ELR (cell line): ENCODE measurements at places on chromosomes 2 and 18.
A peak's percentile ranks its signal among the peaks of the same experiment; 100 is the strongest.

GRCh38 chr2:88167740-88168139, 2.4 kb upstream of the THNSL2 start:
- no peak for DNase-seq

DNA sequence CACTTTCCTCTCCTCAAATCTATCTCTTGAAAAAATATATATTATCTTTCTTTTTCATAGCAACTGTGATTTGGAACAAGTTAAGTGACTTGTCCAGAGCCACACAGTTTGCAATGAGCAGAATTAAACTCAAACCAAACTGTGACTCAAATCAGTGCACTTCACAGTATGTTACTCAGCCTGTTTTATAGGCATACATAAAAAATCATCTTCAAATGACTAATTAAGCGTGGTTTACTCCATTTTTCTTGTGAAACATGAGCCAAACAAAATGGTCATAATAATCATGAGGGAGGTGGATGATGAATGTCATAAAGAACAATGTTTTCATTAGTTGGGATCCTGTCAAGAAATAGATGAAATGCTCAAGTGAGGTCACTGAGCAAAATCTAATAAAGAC, 6.1 kb upstream of the CCDC178 start:
- DNase-seq = no peak

- no peak for DNase-seq
These were observed 676.1 kb upstream of the CELF4 start for GRCh38 chr18:38241736-38242135.

GRCh38 chr18:55856229-55856628, 268.2 kb upstream of the TCF4 start:
- peak; percentile 99 for DNase-seq

GRCh38 chr2:197464175-197464574, 10.8 kb downstream of the COQ10B start:
- DNase-seq = no peak

DNA sequence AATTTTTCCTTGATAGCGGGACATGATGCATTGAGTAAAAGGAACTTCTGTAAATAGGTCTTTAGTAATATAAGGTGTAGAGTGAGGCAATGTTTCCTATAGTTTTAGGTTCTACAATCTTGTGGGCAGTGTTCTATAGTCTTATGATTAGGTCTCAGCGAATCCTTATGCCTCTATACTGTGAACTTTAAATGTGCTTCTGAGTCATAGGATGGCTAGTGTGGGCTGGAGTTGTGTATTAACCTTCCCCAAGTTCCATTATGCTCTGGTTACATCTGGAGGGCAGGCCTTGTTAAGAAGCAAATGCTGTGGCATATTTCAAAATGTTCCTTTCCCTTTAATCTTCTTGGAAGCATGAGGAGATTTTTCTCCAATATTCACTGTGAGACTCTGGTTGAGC, 73.5 kb downstream of the ROCK2 start:
- peak; percentile 20 for DNase-seq
